ENCODE measurements at places on chromosomes 2 and 18. TPM values are rescaled to one million over a fixed set of nuclear protein-coding genes. Genes with fewer than 3 reads are reported as not detected.
A peak's percentile ranks its signal among the peaks of the same experiment; 100 is the strongest.

- no peak for DNase-seq
Observed at GRCh38 chr18:64416990-64417389, 268.1 kb upstream of the LINC00305 start.

The NOTO gene
- polyA plus RNA-seq, result not detected

The MC4R gene
- polyA plus RNA-seq, result 0.20 TPM

- DNase-seq, result no peak
Observed at GRCh38 chr2:162422894-162423293, 79.0 kb downstream of the GCA start.

GRCh38 chr2:9144617-9145016, 62.0 kb upstream of the ASAP2 start:
- DNase-seq, result no peak

DNA sequence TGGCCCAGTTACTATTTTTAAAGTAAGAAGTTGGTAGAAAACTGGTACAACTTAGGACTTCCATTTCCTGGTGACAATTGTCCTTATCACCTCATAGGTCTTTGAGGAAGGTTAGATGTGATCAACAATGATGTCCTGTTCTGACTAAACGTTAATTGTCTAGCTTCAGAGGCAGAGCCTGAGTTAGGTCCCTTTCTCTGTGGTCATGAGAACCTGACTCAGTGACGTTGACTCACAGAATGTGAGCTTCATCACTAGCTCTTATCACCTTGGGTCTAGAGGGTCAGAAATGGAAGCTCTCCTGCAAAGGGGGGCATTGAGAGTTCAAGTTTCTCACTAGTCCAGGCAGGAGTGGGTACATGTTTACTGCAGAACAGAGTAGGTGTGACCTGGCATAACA, 60.6 kb upstream of the ATP8B1 start:
- DNase-seq, result no peak

- no peak for DNase-seq
Observed at GRCh38 chr18:58194028-58194427, 150.0 kb downstream of the NEDD4L start.

The GPR39 gene
- 0.16 TPM for polyA plus RNA-seq

GRCh38 chr2:241904011-241904718, 34.6 kb downstream of the RTP5 start:
- no peak for DNase-seq

The AQP12B gene
- 0.75 TPM for polyA plus RNA-seq

DNA sequence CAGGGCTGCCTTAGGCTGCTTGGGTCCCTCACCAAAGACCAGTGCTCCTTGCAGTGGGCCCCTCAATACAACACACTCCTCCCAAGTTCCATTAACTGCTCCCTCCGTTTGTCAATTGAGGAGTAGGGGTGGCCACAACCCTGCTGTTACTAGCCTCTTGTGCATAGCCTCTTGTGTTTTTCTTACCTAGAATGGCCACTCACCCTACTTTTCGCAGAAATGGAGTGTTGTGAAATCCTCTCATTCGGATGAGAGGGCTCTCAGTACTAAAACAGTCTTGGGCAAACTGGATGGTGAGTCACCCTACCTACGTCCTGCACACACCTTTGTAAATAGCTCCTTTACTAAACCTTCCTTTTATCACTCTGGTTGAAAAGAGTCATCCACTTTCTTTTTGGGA, 253.9 kb downstream of the OSR1 start:
- DNase-seq, result no peak

The POMC gene
- polyA plus RNA-seq, result 1.3 TPM

DNA sequence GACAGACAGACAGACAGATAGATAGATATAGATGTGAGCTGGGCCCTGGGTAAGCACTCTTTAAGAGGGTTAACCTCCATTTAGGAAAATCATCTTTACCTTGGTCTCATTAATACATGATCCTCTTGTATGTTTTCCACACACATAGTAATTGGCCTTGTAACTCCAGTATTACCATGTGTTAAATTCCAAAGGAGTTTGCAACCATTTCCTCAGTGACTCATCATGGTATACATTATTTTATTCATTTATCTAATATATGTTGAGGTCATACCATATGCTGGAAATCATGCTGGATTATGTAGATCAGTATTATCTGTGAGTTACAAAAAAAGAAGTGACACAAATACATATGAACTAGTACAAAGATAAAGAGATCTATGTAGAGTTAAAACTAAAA, 504.3 kb downstream of the DCC start:
- no peak for DNase-seq

DNA sequence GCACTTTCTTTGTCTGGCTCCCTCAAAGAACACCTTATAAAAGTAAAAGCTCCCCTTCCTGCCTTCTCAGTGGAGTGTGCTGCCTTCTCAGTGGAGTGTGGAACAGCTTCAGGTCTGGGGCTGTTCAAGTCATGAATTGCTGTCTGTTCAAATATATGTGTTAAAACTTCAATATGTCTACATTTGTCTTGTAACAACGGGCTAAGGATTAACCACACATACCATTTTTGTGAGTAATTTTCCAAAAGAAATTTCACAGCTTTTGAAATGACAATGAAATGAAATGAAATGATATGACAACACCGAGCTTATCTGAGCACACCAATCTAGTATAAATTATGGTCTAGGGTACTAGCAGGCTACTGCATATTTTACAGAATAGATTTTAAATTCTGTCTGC, 42.9 kb downstream of the CABYR start:
- no peak for DNase-seq

DNA sequence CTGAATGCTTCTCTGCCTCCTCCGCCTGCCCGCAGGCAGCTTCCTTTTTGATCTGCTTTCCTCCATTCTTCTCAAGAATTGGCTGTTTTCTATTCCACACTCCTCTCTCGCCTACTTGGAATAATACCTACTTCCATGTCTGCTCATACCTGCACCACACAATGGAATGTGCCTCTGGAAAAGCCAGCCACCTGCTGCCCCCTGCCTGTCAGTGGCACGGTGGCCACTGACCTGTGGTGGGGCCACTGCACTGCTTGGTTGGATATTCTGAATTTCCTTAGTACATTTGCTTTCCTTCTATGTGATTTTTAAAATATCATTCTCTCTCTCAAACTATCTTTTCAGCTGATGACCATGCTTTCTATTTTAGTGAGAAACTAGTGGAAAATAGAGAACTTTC, 406.9 kb downstream of the DCDC2C start:
- no peak for DNase-seq

The TPRKB gene
- polyA plus RNA-seq, result 46.6 TPM

DNA sequence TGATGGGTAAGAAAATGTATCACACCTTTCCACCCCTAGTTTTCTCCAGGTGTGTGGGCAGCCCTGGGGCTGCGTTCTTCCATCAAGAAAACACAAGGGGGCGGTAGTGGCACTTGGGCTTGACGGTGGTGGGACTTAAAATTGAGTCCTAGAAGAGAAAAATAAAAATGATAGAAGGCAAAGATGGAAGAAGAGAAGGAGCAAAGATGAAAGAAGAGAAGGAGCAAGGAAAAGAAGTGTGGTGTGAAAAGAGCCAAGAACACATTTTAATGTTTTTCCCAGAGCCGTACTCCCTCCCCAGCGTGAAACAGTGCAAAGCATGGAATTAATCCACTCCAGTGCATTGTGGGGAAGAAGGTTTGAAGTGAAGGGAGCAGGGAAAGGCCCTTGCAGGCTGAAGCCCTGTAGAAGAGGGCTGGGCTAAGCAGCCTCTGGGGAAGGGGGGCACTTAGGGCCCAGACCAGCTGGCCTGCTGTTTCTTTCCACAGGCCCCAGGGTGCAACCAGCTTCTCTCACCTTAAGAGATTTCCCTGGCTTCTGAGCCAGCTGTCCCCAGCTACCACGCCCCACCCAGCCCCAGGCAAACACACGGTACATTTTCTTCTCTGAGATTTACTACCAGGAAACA, 256.8 kb downstream of the RNF152 start:
- DNase-seq, result peak; percentile 23

The EGR4 gene
- polyA plus RNA-seq, result not detected

The ASPRV1 gene
- polyA plus RNA-seq, result 2.1 TPM

DNA sequence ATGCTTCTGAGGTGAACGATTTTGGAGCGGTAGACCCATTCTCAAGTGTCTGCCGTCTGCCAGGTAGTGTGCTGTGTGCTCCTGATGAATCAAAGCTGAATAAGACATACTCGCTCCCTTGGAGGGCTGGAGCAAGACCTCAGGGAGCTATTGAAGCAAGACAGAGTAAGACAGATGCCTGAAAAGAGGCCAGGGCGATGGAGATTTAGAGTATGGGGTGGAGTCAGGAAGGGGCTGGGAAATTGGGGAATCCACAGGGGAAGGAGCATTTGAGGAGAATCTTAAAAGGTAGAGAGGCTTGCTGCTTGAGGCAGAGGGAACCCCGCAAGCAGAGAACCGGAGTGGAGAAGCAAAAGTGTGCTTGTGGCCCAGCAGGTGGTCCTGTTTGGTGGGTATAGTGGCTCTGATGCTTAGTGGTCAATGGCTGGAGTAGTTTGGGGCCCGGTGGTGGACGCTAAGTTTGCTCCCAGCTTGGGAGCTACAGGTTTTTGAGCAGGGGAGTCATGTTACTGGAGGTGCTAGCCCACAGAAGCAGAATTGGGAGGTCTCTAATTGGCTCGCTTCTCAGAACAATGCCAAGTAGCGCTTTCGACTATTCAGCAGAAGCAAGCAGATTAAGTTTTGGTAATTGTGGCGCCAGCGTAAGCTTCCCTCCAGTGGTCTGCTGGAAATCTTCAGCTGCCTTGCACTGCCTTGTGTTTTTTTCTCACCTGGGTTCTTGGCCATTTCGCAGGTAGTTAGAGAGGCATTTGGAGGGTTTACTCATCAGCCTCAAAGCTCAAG, 2.0 kb downstream of the CNNM4 start:
- DNase-seq, result no peak

DNA sequence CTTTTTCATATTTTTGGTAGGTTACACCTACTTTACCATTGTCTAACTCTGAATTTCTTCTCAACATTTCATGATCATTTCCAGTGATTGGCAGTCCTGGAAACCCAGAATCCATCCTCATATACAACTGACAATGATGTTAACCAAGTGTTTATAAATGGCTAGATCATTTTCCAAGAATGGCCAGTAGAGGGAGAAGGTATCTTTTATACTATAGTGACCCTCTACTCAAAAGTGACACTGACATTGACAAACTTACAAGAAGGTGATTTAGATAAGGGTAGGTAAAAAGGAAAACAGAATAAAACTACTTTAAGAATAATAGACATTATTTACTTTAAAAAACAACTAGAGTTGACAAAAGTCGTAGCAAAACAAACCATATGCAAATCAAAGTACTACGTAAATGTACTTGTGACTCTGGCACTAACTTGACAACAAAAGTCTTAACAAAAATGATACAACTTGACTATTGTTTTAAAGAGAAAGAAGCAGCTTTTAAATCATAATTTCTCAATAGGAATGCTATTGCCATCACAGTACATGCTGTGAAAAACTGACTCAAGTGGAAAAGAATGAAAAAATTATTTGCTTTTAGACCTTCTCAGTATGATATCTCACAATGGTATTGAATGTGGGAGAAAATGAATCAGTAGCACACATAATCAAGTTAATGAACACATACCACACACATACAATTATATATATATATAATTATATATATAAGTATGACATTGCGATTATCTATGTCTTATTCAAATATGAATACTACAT, 76.6 kb upstream of the GRB14 start:
- no peak for DNase-seq

The OBSL1 gene
- 118 TPM for polyA plus RNA-seq

DNA sequence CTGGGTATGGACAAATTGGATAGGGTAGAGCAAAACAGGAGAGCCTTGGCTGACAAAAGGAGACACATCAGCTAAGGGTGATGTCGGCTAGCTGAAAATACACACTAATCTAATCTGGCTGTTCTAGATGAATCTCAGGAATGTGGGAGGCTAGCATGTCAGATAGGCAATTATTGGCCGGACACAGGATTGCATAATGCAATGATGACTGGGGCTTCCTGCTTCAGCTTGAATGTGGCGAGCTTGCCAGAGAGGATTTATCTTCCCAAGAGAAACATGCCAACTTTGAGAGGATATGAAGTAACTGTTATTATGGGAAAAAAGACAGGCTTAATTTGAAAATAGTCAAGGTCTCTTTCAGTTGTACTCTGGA, 102.4 kb downstream of the TRIB2 start:
- DNase-seq, result peak; percentile 96

DNA sequence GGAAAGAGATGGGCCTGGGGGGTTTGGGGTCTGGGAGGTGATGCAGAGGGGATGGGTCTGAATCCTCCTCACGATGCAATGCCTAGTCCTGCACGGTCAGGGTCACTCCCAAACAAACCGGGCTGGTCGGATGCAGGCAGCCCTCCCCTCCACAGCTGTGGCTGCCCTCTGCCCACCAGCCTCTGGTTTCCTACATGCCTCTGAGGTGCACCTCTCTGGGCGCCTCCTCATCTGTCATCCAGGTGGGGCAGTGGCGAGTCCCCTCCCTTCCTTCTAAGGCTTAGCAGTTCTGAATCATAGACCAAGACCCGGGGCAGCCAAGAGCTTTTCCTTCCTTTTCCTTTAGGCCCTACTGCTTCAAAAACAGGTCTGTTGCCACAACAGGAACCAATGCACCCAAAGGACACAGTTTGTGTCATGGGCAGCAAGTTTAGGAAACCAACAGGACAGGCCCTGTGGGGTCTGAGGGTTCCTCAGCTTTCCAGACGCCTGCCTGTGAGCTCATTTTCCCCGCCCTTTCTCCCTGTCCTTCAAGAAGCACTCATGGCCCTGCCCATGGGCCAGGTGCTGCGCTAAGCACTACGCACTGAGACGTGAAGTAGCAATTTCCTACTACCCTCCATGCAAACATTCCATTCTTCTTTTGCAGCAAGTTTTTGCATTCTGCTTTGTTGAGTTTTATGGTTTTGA, 6.5 kb upstream of the MAL start:
- no peak for DNase-seq

GRCh38 chr2:7407906-7408680, 490.9 kb downstream of the RNF144A start:
- no peak for DNase-seq

DNA sequence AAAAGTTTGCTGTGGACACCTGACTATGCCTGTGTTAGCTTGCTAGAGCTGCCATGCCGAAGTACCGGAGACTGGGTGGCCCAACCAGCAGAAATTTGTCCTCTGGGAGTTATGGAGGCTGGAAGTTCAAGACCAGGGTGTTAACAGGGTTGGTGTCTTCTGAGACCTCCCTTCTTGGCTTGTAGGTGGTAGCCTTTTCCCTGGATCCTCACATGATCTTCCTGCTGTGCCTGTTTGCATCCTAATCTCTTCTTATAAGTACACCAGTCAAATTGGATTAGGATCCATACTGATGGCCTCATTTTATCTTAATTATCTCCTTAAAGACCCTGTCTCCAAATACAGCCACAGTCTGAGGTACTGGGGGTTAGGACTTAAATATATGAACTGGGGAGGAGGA, 845 bp downstream of the TMEM177 start:
- DNase-seq, result no peak
